Memory B cell (primary cell): ENCODE measurements at places on chromosomes 2 and 18.

GRCh38 chr2:120509213-120509815 is 163.4 kb downstream of the INHBB start:
- no peaks in the 10 kb centered on the region for H3K36me3 ChIP-seq
- no peak overlapping the region for H3K27ac ChIP-seq
- H3K4me1 ChIP-seq: no peaks in the 10 kb centered on the region
- H3K27me3 ChIP-seq: peaks cover 4% of the 10 kb centered on the region
- no peak for DNase-seq
- no peak overlapping the region for H3K4me3 ChIP-seq

DNA sequence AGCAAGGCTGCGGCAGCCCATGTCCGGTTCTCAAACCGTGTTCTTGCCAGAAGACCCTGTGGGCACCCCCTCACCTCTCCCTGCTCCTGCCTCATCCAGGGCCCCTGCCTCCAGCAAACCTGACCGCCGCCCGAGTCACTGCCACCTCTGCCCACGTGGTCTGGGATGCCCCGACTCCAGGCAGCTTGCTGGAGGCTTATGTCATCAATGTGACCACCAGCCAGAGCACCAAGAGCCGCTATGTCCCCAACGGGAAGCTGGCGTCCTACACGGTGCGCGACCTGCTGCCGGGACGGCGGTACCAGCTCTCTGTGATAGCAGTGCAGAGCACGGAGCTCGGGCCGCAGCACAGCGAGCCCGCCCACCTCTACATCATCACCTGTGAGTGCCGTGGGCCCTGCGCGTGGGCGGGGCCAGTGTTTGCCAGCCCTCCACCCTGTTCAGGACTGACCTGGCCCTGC is 32.2 kb downstream of the MTERF4 start:
- peaks cover 14% of the 10 kb centered on the region for H3K36me3 ChIP-seq
- no peak for DNase-seq
- no peaks in the 10 kb centered on the region for H3K27me3 ChIP-seq
- no peak overlapping the region for H3K27ac ChIP-seq
- no peak overlapping the region for H3K4me3 ChIP-seq
- no peaks in the 10 kb centered on the region for H3K4me1 ChIP-seq

- H3K27ac ChIP-seq: no peak overlapping the region
- DNase-seq: no peak
- no peaks in the 10 kb centered on the region for H3K36me3 ChIP-seq
- peaks cover 6% of the 10 kb centered on the region for H3K27me3 ChIP-seq
Measured at GRCh38 chr2:161983331-161983651, 90.7 kb downstream of the DPP4 start.

GRCh38 chr2:133417415-133417814 is 150.8 kb downstream of the NCKAP5 start:
- H3K36me3 ChIP-seq: no peaks in the 10 kb centered on the region
- no peaks in the 10 kb centered on the region for H3K27me3 ChIP-seq
- H3K4me3 ChIP-seq: no peak overlapping the region

GRCh38 chr2:20984408-20984807 is 59.5 kb downstream of the APOB start:
- no peaks in the 10 kb centered on the region for H3K4me1 ChIP-seq
- H3K4me3 ChIP-seq: no peak overlapping the region
- H3K27me3 ChIP-seq: peaks cover 13% of the 10 kb centered on the region
- H3K27ac ChIP-seq: no peak overlapping the region
- no peaks in the 10 kb centered on the region for H3K36me3 ChIP-seq
- DNase-seq: no peak

DNA sequence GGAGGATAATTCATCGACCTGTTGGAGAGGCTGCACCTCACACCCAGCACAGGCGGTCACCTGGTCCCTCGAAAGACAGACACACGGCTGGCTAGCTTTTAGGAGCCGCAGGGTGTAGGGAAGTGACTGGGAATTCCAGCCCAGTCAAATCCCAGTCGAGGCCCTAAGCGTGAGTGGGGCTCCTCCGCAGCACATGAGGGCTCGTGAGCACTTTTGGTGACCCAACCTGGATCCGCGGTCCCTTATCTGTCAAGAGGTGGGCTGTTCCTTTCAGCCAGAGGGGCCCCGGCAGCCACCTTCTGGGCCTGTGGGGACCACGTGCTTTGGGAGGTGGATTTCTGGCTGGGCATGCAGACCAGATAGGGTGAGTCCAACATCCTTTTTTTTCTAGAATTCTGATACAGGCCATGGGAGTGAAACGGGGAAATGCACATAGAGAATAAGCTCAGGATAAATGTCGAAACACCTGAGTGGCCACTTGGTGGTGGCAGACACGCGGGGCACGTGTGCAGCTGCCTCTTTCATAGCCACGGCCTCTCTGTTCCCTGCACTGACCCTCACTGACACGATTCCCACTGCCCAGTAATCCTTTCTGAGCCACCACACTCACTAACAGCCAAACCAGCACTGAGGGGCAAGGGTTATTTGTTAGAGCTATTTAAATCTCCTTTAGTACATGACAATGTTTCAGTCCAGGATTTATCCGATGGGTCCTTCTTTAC is 148.4 kb upstream of the PXDN start:
- H3K4me3 ChIP-seq: no peak overlapping the region
- peaks cover 5% of the 10 kb centered on the region for H3K27me3 ChIP-seq
- no peaks in the 10 kb centered on the region for H3K4me1 ChIP-seq
- no peaks in the 10 kb centered on the region for H3K36me3 ChIP-seq
- no peak overlapping the region for H3K27ac ChIP-seq

DNA sequence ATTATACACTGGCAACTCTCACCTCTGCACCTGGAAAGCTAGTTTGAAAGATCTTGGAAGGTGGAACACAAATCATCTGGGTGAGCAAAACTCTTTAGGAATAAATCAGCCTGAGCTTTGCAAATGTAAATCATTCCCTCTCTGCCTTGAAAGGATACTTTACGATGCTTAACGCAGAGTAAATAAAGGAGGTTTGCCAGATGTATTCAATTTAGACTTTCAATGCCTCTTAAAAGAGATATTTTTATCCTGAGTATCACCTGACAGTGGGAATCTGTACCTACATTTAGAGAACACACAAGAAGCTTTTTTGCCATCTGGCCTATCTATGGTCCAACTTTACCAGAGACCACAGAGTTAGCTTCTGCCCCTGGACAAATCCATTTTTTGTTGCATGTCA is 983.2 kb upstream of the CDH2 start:
- no peak for DNase-seq
- no peaks in the 10 kb centered on the region for H3K4me1 ChIP-seq
- H3K27me3 ChIP-seq: no peaks in the 10 kb centered on the region
- H3K36me3 ChIP-seq: no peaks in the 10 kb centered on the region
- no peak overlapping the region for H3K27ac ChIP-seq

- no peak overlapping the region for H3K4me3 ChIP-seq
- no peak for DNase-seq
- peak overlapping the region; percentile 33 for H3K27ac ChIP-seq
- no peaks in the 10 kb centered on the region for H3K27me3 ChIP-seq
Measured at GRCh38 chr18:21853016-21853415, 112.4 kb downstream of the MIB1 start.

DNA sequence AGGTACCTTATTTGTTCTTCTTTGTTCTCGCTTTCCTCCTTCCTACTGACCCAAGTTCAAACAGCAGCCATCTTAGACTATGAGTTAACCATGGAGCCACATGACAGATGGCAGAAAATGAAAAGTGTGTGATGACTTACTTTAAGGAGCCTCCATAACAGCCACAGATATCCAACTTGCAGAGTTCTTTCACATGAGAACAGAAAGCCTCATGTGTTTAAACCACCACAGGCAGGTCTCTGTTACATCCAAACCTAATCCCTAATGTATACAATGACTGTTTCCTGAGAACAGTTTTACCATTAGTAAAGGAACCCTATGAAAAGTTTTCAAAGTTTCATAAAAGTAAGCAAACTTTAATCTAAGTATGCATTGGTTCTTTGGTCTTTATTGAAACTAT is 20.3 kb downstream of the B4GALT6 start:
- no peak overlapping the region for H3K27ac ChIP-seq
- H3K36me3 ChIP-seq: no peaks in the 10 kb centered on the region
- H3K27me3 ChIP-seq: no peaks in the 10 kb centered on the region
- H3K4me1 ChIP-seq: peaks cover 2% of the 10 kb centered on the region
